ENCODE measurements at places on chromosomes 3 and 15. TPM values are rescaled to one million over a fixed set of nuclear protein-coding genes. Genes with fewer than 3 reads are reported as not detected.

SNTN gene
- not detected for total RNA-seq

XCR1 gene
- total RNA-seq: not detected

EHHADH gene
- 43.8 TPM for total RNA-seq

SPTBN5 gene
- total RNA-seq: 0.64 TPM

NMNAT3 gene
- 6.2 TPM for total RNA-seq

LOXL1 gene
- 2.0 TPM for total RNA-seq

MFSD1 gene
- total RNA-seq: 62.0 TPM

PFN2 gene
- total RNA-seq: 49.7 TPM

- no peak for DNase-seq
These were observed 1.7 kb downstream of the TM4SF19 start for GRCh38 chr3:196336319-196337145.

DNA sequence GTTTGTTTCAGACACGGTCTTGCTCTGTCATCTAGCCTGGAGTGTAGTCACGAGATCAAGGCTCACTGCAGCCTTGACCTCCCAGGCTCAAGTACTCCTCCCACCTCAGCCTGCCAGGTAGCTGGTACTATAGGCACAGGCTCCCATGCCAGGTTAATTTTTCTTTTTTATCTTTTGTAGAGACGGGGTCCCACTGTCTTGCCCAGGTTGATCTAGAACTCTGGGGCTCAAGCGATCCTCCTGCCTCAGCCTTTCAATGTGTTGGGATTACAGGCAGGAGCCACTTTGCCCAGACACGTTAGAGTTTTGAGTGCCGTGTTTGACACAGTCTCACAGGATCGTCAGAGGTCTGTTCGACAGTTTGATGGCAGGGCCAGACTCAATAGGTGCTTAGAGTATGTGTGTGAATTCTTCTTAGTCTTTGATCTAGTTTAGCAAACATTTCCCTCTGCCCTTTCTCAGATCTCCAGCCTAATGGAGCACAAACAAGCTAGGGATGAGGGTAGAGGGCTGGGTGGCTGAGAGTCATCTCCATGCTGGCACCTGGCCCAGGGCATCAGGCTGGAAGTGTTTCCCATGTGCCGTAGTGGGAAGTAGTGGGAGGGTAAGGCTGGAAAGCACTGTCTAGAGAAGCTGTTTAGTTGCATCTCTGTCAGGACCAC, 66.1 kb upstream of the DLG1 start:
- DNase-seq: no peak

- no peak for DNase-seq
These were observed 157.9 kb upstream of the BHLHE40 start for GRCh38 chr3:4821338-4821737.

DNA sequence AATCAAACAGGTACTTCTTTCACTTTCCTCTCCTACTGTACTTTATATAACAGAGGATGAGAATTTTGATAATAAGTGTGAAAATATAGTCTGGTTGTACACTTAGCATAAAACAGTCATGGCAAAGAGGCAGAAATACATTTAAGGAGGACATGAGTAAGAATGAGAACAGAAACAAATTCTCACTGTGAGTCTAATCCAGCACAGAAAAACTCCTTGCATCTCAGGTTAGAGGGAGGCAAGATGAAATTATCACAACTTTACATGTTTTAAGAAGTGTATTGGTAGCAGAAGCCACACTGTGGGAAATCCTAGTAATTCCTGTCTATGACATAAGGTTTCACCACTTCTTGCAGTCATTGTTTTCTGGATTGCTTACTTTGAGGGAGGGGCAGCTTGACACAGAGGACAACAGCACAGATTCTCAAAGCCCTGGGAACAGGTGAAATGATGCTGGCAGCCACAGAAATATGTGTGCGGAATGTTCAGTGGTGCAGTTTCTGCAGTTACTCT, 733.6 kb upstream of the GBE1 start:
- no peak for DNase-seq

DNA sequence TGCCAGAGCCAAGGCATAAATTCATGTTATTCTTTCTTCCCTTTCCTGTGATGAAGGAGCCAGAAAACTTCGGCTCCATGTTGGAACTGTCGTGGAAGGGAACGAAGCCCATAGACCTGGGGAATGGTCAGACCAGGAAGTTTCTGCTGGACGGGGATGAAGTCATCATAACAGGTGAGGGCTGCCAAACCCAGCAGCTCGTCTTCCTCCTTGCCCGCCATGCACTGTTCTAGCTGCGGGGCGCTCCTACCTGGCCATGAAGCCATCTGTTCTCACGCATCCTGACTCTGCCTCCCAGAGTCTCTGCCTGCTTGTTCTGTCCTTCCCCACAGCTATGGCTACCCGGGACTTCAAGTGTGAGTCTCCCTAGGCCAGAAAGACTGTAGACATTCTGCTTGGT, 28.2 kb downstream of the FAH start:
- no peak for DNase-seq

DNA sequence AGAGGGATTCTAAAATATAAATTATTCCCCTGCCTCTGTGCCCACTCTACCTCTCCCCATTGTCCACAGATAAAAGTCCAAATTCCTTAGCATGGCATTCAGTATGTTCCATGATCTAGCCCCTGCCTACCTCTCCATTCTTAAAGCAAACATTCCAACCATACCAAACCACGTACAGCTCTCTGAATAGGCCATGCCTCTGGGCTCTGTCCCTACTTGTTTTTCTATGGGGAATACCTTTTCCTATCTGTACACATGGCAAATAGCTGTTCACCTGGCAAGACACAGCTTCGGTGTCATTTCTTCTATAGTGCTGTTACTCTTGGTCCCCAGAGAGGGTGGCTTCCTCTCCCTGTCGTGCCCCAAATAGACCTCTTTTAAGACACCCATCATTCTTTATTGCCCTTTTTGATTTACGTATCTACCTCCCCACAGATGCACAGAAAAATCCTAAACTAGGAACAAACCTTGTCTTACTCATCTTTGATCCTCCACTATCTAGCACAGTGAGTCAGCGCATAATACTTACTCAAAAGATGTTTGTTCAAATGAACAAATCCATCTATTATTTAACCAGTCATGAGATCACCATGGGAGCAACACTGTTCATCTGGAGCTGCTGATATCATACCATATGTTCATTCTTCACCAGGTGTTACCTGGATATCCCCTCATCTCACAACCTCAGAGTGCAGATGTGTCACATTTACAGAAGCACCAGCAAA, 329.8 kb downstream of the THSD4 start:
- no peak for DNase-seq

DNA sequence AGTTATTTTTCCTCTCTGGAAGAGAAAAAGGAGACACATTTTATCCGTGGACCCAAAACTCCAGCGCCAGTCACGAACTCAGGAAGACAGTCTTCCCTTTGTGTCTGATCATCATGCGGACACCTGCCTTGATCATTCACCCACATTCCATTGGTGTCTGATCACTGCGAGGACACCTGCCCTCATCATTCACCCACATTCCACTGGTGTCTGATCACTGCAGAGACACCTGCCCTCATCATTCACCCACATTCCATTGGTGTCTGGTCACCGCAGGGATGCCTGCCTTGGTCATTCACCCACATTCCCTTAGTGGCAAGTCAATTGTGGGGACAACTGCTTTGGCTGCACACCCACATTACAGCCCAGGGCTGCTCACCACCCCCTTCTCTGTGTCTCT, 148.9 kb downstream of the ROBO1 start:
- no peak for DNase-seq

GRCh38 chr3:134624537-134625287, 26.1 kb downstream of the KY start:
- peak; percentile 18 for DNase-seq

DNA sequence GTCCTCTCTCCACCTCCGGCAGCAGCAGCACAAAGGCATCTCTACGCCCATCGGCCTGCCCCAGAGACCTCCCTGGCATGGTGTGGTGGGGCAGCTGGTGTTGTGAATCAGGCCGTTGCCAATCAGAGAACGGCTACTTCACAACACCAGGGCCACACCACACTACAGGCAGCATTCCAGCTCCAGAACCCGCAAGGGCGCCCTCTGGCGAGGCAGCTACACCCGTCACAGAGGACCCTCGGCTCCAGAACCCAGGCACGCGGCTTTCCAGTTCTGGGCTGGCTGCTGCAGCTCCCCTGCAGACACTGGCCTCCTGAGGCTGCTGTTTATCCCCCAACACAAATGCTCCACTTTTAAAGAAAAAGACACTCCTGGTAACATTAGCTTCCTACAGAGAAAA, 127.5 kb upstream of the TOPAZ1 start:
- DNase-seq: peak; percentile 74

DNA sequence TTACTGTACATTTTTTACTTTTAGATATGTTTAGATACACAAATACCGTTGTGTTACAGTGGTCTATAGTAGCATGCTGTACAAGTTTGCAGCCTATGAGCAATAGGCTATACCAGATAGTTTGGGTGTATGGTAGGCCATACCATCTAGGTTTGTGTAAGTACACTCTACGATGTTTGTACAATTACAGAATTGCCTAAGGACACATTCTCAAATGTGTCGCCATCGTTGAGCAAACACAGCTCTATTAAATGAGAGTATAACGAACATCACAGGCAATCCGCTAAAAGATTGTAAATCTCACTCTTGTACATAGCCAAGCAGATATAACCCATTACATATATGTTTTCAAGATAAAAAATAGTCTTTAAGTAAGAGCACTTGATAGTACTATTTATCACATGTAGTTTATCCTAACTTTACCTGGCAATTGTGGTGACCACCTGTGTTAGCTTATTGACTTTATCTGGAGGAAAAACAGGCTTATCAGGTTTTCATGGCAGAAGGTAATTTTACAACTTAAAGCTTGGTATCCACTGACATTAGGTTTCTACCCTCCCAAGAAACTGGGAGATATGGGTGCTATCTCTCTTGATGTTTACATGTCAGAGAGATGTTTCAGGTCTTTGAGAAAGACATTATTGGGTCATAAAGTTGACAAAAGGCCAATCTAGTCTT, 898.7 kb downstream of the NSUN3 start:
- DNase-seq: no peak

DNA sequence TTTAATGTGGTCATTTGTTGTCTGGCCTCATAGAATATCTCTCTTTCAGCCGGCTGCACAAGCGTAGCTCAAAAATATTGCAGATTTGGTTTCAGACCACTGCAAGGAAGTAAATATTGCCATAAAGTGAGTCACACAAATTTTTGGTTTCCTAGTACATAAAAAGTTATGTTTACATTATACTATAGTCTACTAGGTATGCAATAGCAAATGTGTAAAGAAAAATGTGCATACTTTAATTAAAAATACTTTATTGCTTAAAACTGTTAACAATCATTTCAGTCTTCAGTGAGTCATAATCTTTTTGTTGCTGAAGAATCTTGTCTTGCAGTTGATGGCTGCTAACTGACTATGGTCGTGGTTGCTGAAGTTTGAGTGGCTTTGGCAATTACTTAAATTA, 425.1 kb upstream of the ROBO1 start:
- DNase-seq: no peak

DNA sequence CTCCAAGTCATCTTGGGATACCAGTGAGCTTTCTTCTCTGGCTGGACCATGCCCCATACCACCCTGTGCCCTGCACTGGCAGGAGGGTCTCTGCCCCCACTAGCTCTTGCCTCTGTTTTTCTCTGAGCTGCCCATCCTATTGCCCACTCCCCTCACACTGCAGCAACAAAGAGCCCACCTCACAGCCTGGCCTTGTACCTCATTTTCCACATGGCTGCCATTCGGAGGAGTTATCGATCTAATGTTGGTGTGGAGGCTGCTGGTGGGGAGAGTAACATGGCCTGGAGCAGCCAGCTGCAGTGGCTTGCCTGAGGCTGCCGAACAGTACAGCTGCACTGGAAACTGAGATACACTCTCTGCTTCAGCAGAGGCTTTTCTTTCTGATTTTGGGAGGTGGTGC, 65.7 kb upstream of the AGBL1 start:
- no peak for DNase-seq

GRCh38 chr3:69282181-69282580, 103.7 kb downstream of the FRMD4B start:
- no peak for DNase-seq

DNA sequence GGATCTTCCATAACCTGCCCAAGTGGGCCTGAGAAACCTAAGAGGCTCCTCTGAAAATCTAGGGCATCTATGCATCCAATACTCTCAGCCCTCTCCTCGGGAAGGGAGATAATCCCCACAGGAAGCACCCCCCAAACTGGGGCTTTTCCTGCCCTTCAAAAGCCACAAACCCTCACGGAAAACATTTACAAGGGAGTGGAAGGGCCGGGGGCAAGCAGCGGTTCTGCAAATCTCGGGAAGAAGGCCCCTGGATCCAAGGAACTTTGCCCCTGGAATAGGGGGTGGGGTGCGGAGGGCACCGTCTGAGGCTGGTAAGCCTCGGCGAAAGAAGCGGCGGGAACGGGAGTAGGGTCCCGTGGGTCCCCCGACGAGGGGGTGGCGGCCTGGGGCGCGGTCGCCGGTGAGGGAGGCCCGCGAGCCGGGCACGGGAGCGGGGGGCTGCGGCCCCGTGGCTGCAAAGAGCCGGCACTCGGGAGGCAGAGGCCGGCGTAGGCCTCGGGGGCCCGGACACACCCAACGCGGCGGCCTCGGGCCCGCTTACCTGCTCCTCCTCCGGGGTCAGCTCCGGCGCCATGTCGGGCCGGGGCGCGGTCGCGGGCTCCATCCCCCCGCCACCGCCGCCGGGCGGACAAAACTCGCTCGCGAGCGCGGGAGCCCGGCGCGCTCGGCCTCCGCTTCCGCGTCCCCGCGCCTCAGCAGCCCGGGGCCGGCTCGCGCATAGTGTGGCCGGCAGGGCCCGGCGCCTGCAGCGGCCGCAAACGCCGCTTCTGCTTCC, 755 bp downstream of the PTPN9 start:
- peak; percentile 30 for DNase-seq

DNA sequence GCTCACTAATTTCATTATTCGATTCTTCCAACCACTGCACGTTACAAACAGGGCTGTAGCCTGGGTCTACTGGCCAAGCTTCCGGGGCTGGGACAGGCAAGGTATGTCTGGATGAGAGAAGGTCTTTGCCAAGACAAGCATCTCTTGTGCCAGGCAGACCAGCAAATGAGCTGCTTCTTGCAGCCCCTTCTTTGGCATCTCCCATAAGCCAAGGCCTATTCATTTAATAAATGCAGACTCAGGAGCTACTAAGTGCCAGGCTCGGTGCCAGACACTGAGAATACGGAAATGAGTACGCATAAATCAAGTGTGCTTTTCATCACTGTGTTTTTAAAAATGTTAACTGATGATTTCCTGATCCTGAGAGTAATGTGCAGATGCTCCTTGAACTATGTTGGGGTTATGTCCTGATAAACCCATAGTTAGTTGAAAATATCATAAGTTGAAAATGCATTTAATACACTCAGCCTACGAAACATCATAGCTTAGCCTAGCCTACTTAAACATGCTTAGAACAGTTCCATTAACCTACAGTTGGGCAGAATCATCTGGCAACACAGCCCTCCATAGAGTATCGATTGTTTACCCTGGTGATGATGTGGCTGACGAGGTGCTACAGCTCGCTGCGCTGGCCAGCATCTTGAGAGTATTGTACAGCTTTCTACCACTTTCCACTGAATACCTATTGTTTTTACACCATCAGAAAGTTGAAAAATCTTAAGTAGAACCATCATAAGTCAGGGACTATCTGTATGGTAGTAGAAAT, 135.0 kb upstream of the CTDSPL start:
- no peak for DNase-seq

All from left colon (tissue), 2 donors.